ENCODE measurements at places on chromosomes 7 and 10.

- no peak for DNase-seq
These were observed 6.9 kb upstream of the TNS3 start for GRCh38 chr7:47588704-47589225.

DNA sequence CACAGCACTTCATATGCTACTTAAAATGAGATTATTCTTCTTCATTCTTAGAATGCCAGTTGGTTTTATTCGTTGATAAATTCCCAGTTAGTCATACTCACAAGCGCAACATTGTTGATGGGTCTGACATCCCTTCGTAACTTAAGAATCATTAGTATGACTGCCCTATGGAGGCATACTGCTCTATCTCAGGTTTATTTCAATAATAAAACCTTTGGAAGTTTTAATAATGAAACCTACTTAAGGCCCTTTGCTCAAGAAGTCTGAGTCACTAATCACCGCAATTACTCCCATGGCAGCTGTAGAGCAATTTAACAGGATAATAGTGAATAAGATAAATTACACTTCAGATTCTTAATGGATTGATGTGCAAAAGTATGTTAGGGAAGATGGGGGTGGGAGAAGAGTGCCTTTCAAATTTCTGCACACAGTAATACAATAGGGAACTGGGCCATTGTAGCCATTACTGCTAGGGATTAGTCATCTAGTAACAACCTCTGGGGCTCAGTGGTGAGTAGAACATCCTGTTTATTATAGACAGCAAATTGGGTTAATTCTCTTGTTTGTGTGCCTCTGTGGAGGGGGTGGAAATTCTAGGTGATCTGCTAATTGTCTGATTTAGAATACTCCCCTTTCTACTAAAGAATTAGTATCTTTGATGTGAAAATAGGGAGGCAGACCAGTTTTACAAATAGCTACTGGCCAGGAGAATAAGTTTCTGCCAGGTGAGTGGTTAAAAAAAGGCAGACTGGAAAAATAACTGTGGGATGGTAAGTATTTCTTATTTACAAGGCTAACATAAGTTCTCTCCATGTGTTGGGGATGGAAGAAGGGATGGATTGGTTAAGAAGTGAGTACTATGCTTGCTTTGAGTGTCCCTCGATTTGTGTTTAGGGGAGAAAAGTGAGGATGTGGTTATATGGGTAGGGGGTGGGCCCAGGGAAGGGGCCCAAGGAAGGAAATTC, 74.5 kb upstream of the VKORC1L1 start:
- DNase-seq, result peak; percentile 76

DNA sequence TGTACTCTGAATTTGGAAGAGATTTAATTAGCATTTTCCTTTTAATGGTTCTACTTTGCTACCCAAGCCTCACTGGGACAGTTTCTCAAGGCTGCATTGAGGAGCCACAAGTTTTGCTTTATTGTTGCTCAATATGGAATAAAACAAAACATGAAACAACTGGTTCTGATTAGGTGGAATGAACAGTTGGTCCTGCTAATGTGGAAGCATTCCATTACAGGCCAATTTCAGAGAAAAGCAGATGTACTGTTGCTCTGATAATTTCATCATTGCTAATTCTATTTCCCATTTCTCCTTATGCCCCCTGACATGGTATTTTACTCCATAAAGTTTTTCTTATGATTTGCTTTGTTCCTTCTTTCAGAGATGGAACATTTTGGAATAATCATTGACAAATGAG, 66.0 kb upstream of the PAPSS2 start:
- DNase-seq, result peak; percentile 82

GRCh38 chr10:109647627-109648026, 275.7 kb downstream of the XPNPEP1 start:
- no peak for DNase-seq

DNA sequence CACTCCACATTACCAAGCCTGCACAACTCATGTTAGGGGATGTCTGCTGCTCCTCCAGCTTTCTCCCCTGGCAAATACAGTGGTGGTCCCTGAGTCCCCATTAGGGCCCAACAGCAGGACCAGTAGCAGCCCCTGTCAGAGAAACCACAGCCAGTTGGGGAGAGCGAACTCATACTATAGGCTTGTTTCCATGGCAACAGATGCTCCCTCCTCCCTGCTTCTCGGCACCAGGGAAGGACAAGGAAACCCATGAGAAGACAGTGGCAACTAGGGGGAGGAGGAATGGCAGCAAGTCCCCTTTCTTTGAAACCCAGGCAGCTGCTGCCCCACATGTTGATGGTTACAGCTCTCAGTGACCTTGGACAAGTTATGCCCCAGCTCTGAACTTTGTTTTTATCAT, 326.4 kb downstream of the KCNMA1 start:
- no peak for DNase-seq

DNA sequence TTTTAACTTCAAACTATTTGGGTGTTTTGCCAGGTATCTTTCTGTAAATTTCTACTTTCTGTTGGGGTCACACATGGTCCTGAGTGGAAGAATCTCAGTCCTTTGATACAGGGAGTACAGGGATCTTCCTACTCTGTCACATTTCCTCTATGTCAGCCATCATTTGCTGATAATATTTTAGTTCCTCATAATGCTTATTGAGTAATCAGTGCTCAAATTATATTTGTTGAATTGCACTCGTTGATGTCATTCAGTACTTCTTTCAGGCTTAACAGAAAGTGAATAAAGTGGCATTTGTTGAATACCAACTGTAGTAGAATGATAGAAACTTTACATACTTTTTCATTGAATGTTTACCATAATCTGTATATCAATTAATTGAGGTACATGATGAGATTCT, 31.9 kb downstream of the WDR11 start:
- no peak for DNase-seq

All from fibroblast of mammary gland (primary cell).